ENCODE measurements at places on chromosomes 7 and 10.

GRCh38 chr10:49360271-49361177 is 35.4 kb downstream of the DRGX start:
- no peak for DNase-seq

DNA sequence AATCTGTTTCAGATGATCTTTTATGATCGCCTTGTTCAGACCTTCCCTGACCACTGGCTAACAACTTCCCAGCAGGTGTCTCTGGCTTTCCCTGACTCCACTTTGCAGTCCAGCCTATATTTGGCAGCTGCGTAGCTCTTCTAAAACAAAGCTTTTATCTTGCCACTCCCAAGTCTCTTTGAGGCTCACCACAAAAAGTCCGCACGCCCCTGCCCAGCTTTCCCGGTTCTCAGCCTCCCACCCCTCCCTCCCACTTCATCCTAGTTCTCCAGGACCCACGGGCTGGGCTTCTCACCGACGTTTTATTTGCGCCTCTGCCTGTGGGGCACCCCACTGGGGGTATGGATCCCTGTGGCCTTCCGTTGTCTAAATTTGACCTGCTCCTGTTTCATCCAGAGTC is 58.9 kb upstream of the USP6NL start:
- no peak for DNase-seq

DNA sequence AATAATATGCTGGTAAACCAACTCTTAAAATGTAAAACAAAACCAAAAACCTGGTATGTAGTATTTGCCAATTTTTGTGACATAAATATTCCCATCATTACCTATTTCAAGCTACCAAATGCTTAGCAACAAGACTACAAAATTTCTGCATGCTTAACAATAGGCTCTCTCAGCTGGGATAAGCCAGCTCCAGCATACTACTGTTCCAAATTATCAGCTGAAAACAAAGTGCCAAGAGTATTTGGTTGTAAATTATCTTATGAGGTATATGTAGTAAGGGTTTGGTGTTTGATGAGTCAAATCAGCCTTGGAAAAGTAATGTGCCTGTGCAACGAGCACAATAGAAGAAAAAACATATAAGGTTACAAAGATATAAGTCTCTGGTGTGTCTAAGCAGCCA is 263.2 kb downstream of the HGF start:
- no peak for DNase-seq

DNA sequence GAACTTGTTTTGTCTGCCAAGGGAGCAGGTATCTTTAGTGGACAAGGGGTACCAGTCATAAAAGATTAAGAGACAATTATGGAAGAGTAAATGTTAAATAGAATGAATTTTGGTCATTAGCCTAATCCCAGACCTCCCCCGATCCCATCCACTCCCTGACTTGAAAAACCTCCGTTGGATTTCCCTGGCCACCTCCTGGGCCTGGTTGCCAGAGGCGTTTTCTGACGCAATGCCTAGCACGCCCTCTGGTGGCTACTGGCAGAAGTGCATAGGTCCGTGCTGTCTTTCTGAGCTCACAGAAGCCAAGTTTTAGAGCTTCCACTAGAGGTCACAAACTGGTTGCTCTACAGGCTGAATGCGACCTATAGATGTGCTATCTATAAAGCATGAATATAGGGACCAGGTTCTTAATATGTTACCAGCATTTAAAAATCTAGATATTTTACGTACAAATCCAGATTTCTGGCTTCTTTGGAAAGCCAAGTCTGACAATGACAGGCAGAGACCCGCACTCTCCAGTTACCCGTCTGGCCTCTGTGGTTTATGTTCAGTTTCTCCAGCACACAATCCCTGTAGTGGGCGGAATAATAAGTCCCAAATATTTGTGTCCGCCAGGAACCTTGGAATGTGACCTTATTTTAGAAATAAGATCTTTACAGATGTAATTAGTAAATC is 39.8 kb downstream of the SPOCK2 start:
- DNase-seq = peak; percentile 82

- DNase-seq = no peak
Measured at GRCh38 chr10:23035569-23035968, 59.8 kb upstream of the MSRB2 start.

- no peak for DNase-seq
Measured at GRCh38 chr7:120402801-120403200, 129.8 kb downstream of the KCND2 start.

DNA sequence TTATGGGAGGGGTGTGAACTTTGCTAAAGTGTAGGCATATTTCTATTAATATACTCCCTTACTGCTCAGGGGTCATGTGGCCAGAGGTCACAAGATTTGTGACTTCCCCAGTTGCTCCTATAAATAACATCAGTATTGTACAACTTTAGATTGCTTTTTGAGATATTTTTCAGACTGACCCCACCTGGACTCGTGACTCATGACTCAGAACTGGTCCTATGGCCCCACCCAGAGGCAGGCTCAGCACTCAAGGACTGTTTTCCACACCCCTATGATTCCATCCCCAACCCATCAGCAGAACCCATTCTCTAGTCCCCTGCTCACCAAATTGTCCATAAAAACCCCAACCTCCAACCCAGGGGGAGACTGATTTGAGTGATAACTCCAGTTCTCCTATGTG is 2.7 kb upstream of the CUL2 start:
- DNase-seq = no peak

DNA sequence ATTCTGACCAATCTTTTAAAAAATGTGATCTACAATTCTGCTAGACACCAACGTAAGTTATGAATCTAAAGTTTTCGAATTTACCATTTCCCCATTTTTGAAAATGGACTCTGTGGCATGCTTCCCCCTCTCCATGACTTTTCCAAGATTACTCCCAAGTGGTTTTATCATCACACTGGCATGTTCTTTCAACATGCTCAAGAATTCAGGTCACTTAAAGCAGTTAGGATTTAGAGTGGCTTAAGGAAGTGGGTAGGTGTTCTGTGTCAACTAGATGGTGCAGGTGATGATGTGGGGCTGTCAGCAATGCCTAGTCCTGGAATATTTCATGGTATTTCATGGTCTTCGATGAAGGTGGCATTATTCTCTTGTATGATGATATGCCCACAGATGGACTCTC is 164.0 kb upstream of the ASAH2 start:
- DNase-seq = no peak
